ENCODE measurements at places on chromosomes 5 and 9.

DNA sequence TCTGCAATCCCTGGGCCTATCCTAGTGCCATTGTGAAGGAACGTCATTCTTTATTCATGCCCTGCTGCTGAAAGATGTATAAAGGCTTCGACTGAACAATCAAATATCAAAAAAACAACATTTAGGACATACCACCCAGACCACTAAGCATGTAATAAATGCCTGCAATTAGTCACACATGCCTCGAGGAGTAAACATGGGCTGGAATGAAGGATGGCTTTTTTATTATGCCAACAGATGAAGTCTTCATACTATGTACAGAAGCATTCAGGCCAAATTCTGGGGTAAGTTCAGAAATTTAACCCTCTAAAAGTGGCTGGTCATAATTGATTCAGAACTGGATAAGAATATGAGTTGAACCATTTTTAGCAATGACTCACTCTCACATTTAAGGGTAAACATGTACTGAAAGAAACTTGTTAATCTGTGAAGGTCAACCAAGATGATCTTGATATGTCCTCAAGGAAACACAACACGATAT is 38.1 kb downstream of the FAM240B start:
- DNase-seq = no peak

- DNase-seq = no peak
Measured at GRCh38 chr5:159782995-159783300, 133.3 kb upstream of the ADRA1B start.

DNA sequence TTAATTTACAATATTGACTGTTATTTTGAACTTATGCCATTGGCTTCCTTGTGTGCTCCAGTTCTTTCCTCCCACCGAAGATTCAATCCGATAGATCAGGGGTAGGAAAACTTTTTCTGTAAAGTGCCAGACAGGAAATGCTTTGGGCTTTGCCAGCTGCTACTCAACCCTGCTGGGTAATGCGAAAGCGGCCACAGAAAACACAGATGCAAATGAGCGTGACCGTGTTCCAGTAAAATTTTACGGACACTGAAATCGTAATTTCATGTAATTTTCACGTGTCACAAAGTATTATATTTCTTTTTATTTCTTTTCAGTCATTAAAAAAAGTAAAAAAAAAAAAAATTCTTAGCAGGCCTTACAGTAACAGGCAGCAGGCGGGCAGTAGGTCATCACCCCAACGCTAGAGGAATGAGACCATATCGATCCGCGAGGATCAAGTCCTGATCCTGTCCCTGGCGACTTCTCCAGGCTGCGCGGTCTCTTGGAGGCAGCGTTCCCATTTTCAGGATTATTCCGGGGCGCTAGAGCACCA is 599 bp downstream of the NMRK1 start:
- no peak for DNase-seq

- no peak for DNase-seq
Measured at GRCh38 chr9:37682951-37683350, 32.2 kb downstream of the FRMPD1 start.

DNA sequence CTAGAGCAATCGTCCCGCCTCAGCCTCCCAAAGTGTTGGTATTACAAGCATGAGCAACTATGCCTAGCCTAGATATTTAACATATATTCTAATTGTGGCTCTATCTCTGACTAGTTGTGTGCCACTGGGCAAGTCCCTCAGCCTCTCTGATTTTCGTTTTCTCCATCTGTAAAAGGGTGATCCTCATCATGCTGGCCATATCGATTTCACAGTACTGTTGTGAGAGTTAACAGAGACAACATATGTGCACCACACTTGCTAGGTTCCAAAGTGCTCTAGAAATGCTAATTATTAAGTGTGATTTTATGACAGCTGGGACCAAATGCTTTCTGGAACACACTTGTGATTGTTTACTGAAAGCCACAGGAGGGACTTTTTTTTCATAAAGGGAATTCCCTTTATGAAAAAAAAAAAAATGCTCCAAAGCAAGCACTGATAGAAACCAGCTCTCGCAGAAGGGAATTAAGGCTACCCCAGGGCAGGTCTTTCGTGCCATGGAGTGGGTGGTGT is 78.5 kb upstream of the EPB41L4B start:
- DNase-seq = no peak

GRCh38 chr9:21552244-21553170 is 70.4 kb upstream of the IFNE start:
- DNase-seq = no peak

DNA sequence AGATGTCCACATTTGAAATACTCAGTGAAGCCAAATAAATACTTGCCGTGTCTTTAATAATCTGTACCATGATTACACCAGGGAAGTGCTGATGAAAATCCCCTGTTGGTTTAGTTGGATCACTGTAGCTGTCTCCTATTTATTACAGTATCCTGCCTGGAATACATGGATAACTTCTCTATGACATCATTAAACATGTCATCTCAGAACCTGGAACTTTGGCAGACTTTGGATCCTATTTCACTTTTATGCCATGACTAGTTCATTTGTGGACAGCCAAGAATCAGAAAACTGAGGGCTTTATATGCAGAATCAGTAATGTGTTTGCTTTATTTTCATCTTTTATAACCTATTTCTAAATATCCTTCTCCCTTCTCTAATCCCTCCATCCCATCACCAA is at the start of gene TXNDC8:
Gene TXNDC8 (minus strand): TSS at position 137 of the 400 bp plus-strand sequence.
- no peak for DNase-seq

- no peak for DNase-seq
Measured at GRCh38 chr5:84286662-84287061, 98.0 kb downstream of the EDIL3 start.

- DNase-seq = no peak
Measured at GRCh38 chr5:82142928-82143577, 135.1 kb downstream of the RPS23 start.

GRCh38 chr9:18820566-18821095 is 212.4 kb downstream of the SAXO1 start:
- no peak for DNase-seq

GRCh38 chr9:110521206-110521605 is 58.3 kb downstream of the SVEP1 start:
- no peak for DNase-seq

GRCh38 chr5:95369782-95370181 is 21.4 kb upstream of the FAM81B start:
- DNase-seq = no peak

DNA sequence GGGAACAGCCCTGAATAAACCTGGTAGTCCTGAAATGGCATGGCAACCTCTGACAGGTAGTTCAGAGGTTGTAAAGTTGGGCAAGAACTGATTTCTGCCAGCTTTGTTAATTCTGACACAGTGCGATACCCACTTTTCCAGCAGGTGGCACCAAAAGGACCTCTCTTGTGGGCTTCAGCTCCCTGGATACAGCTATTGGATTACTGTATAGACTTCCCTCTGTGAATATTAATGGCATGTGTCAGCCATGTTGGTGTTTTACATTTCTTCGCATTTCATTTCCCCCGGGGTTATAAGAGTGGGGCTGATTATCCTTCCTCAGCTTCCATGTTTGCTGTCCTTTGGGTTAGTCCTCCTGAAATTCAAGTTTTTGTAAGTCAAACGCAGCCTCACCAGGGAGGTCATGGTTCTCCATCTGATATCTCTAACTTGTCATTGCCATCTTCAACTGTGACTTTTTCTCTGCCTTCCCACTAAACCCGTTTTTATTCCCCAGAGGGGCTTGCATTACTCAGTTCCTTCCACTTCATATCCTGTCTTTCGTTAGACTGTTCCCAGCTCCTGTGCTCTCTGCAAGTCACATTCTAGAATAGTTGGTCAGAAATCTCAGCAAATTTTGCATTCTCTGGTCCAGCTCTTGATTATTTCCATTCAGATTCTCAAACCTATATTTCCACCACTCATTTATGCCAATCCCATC is 135.6 kb downstream of the LIFR start:
- peak; percentile 4 for DNase-seq

GRCh38 chr9:89532478-89532877 is 34.6 kb upstream of the SEMA4D start:
- peak; percentile 26 for DNase-seq

DNA sequence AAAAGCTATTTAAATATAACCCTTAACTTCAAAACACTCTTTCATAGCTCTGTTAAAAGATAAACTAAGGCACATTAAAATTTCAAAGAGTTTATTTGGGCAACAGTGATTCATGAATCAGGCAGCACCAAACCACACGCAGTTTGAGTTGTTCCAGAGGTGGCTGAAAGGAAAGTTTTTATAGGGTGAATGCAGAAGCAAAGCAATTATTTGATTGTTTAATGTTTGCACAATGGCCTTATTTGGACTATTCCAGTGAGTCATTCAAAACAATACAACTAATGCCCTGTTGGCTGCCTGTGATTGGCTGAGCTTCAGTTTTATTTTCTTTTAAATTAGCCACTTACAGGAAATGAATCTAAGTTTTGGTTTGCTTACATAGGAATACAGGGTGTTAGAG is 125.3 kb downstream of the CEP120 start:
- no peak for DNase-seq

DNA sequence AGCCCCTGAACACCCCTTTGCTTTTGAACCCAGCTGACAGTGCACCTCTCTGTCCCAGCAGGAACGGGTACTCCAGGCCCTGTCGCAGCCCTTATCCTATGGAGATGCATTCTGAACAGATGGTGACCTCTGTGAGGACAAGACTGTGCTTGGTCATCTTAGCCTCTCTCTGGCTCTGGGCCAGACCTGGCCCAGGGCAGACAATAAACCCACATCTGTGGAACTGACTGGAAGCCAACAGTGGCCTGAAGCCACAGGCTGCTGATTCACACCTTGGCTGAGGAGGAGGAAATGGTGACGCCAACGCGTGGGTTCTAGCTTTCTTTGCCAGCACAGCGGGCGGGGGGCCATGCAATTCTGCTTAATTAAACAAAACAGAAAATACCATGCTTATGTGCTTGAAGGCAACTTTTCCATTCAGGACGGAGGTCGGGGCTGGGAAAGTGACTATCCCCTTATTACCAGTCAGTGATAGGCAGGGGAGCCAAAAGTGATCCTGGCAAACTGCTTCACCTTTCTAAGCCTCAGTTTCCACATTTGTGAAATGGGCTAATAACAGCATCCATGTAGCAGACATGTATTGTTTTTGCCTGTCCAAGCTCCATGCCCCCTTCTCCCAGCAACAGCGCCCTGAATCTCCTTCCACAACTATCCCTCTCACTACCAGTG is 10.8 kb downstream of the SH3PXD2B start:
- peak; percentile 41 for DNase-seq

- DNase-seq = no peak
Measured at GRCh38 chr5:88885002-88885401, 2.0 kb upstream of the MEF2C start.

- no peak for DNase-seq
Measured at GRCh38 chr9:117403403-117403811, 11.4 kb downstream of the ASTN2 start.

- DNase-seq = no peak
Measured at GRCh38 chr5:112413611-112414010, 5.5 kb downstream of the EPB41L4A start.

DNA sequence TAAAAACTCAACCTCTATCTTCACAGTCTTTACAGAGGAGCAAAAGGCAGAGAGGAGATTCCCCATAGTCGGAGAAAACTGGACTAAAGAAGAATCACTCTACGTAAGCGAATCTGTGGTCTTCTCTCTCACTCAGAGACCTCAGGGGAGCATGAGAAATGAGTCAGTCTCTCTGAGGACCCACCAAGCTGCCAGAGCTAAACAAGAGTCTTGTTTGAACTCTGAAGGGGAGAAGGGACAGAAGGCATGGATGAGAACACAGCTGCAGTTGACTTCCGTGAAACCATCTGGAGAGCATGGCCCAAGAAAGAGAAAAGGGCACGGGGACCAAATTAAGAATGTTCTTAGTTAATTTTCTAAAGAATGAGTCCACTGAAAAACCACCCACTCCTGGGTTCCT is 12.8 kb upstream of the MAN2A1 start:
- no peak for DNase-seq

DNA sequence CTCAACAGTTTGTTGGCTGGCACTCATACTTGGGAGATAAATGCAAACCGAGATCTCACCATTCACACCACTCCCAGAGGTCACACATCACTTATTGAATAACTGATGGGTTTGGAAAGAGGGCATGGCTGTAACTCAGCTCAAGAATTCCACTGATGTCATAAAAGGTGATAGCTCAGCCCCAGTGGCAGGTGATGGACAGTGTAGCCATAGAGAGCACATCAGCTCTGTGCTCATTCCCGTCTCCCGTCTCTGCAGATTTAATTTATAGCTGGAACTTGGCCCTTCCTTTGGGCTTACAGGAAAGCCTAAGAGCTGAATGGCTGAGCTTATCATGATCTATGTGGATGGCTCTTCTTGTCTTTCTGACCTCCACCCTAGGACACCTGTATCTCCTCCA is 59.8 kb downstream of the INSYN2B start:
- no peak for DNase-seq

DNA sequence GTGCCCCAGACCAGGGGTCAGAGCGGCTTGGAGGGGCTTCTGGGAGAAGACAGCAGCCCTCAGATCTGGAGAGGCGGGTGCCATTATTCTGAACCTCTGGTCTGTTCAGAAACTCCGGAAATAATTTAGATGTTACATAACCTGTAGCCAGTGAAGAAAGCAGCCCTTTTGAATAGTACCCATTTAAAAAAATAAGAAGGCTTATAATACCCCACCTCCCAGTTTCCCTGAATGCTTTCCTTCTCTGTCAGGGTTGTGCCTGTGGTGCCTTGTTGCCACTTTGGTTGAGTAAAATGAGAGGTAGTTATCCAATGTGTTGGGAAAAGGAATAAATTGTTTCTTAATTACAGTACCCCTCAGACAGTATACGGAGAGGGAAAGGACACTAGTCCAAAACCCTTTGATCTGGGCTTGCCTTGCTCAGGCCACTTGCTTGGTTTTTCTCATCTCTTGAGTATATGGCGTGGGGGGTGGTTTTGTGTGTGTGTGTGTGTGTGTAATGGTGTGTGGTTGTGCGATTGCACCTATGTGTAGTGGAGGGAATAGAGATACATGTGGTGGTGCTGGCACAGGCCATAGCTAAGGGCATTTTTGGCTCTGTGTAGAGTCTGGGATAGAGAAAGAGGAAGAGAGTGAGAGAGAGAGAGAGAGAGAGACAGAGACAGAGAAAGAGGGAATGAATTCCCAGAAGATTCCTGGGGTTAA is 59.1 kb upstream of the TLR4 start:
- no peak for DNase-seq

DNA sequence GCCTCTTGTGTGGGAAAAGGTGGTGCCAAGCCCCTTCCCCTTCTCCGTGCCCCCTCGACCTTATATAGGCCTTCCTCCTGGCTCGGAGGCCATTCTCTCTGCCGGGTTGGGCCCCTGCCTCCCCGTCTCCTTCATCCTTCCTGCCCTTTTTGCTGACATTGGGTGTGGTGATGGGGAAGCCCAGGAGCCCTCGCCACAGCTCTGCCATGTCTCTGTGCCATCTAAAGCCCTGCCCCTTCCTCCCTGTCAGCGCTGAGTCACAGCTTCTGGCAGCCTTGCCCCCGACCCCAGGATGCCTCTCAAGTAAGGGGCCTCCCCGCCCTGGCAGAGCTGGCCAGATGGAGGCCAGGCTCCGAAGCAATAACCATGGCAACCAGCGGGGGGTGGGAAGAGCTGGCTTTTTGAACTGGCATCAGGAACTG is 30.4 kb downstream of the JADE2 start:
- DNase-seq = peak; percentile 79
